ENCODE measurements at places on chromosomes 12 and 14.

DNA sequence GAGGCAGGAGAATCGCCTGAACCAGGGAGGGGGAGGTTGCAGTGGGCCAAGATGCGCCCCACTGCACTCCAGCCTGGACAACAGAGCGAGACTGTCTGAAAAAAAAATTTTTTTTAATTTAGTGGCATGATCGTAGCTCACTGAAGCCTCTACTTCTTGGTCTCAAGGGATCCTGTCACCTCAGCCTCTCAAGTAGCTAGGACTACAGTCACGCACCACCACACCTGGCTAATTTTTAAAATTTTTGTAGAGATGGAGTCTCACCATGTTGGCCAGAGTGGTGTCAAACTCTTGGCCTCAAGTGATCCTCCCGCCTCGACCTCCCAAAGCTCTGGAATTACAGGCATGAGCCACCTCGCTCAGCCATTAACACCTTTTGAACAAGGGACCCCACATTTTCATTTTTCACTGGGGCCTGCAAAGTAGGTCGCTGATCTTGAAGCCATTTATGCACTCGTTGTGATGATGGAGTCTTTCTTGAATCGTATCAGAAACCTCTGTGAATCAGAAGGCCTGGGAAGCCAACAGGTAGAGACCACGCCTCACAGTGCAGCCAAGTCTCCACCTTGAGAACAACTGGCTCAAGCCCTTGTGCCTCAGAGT is 5.9 kb downstream of the HCAR1 start:
- no peak for DNase-seq

DNA sequence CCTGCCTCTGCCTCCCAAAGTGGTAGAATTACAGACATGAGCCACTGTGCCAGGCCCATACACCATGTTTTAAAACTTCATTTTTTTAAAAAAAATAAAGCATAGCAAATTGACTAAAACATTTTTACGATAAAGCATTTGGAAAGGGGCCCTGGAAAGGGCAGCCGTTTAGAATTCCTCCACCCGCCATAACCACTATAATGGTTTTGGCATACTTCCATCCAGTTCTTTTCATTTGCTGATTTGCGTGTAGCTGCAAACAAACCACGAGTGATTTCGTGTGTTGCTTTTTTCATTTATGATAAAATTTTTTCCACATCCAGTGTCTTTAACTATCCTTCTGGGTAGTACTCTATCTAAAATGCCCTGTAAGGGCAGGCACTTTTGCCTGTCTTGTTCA is 91.8 kb upstream of the RIN3 start:
- peak; percentile 70 for DNase-seq

GRCh38 chr12:92621833-92622232 is 81.0 kb upstream of the PLEKHG7 start:
- no peak for DNase-seq

DNA sequence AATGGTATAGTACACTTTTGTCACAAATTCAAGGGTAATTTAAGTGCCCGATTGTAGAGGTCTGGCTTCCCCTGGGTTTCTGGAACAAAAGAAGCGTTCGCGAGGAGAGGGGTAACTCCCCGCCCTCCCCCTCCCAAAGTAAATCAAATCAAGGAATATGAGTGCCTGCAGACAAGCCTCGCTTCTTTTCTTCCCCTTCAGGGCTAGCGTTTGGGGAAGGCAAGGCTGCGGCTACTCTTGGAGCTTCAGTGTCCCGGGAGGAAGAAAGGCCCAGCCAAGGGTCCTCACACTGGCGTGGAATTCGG is 456 bp upstream of the TMPO start:
- DNase-seq = no peak

- no peak for DNase-seq
These were observed 164.9 kb downstream of the CCDC91 start for GRCh38 chr12:28355161-28355560.

DNA sequence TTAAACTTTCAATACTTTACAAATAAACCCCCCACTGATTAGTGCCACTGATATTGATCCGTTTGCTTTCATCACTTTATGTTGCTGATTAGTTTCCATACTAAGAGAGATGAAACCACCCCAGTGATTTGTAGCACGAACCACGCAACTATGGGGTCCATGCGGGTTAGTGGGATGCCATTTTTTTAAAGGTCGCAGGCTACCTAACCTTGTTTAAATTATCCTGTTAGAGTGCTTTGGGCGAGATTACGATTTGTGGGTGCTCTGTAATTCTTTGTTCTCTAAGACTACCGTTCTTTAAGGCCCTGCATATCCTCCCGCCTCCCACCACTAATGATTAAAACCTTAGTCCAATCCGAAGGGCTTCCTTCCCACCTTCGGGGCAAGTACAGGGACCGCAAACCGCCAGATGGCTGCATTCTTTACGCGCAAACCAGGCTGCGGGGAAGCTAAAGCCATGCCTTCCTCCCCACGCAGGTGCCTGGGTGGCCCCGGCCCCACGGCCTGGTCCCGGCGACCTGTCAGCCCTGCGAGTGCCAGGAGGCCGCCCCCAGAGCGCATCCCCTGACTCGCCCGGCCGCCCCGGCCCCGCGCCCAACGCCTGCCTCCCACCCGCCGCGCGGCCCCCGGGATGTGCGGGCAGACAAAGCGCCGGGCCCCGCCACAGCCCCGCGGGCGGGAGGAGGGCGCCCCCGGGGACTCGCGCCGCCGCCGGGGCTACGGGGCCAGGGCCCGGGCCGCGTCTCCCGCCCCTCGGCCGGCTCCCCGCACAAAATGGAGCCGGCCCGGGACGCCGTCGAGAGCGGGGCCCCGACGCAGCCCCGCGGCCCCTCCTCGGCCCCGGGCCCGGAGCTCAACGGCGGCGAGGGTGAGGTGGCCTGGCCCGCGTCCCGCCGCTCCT is 759 bp downstream of the NFYB start:
- peak; percentile 63 for DNase-seq

- no peak for DNase-seq
These were observed 414.8 kb upstream of the LMO3 start for GRCh38 chr12:17020765-17021164.

- peak; percentile 90 for DNase-seq
These were observed 143.6 kb upstream of the SLC16A7 start for GRCh38 chr12:59452259-59452658.

DNA sequence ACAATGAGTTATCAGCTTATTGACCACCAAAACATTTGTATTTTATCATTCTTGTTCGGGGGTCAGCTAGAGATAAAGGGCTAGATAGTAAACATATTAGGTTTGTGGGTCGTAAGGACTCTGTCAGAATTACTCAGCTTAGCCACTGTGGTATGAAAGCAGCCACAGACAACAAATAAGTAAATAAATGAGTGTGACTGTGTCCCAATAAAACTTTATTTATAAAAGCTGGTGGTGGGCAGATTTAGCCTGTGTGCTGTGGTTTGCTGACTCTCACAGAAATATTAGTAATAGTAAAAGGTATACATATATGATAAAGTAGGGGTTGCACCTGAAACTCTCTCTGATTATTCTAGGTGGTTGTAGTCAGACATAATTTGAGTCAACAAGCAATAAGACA is 56.1 kb downstream of the TPH2 start:
- DNase-seq = no peak

- peak; percentile 32 for DNase-seq
These were observed 19.6 kb downstream of the HIGD1C start for GRCh38 chr12:50971946-50972345.
